Stimulated activated CD8-positive, alpha-beta memory T cell treated with anti-CD3 and anti-CD28 coated beads, Interleukin-4, amount 100 ng/mL, for 4 hours (primary cell): ENCODE measurements at places on chromosomes 4 and X.

- DNase-seq: no peak
Measured at GRCh38 chr4:76772498-76773106, 125.3 kb downstream of the SOWAHB start.

- DNase-seq: no peak
Measured at GRCh38 chr4:103422467-103423219, 224.5 kb upstream of the CENPE start.

GRCh38 chr4:24117975-24118374, 228.1 kb upstream of the PPARGC1A start:
- DNase-seq: no peak

DNA sequence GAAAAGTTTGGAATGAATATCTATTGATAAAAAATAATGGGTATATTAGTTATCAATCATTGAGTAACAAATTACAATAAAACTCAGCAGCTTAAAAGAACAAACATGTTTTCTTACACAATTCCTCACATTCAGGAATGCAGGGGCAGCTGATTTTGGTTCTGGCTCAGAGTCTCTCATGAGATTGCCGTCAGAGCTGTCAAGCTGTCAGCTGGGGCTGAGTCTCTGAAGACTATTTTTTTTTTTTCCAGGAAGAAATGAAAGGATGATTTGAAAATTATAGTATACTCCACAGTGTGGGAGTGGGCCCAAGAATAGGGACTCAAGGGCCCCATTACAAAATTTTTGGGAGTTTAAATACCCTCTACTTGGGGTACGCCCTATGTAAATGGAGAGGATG, 219.1 kb downstream of the GC start:
- no peak for DNase-seq

- no peak for DNase-seq
Measured at GRCh38 chrX:45740291-45740690, 539.6 kb upstream of the DIPK2B start.

DNA sequence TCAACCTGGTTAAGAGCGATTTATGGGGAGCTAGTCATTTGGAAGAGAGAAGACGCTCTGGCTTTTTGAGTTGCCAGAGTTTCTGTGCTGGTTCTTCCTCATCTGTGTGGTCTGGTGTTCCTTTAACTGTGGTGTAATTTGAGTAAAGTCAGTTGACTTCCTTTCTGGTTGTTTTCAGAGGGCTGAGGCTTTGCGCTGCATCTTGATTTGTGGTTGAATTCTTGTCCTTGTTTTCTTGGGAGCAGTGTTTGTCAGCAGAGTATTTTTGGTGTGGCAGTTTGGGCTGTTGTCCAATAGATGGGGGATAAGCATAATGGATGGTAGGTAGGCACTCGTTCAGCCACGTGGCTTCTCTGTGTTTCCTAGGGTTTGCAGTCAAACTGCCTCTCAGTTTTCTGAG, 2143.2 kb upstream of the TENM3 start:
- DNase-seq: no peak

DNA sequence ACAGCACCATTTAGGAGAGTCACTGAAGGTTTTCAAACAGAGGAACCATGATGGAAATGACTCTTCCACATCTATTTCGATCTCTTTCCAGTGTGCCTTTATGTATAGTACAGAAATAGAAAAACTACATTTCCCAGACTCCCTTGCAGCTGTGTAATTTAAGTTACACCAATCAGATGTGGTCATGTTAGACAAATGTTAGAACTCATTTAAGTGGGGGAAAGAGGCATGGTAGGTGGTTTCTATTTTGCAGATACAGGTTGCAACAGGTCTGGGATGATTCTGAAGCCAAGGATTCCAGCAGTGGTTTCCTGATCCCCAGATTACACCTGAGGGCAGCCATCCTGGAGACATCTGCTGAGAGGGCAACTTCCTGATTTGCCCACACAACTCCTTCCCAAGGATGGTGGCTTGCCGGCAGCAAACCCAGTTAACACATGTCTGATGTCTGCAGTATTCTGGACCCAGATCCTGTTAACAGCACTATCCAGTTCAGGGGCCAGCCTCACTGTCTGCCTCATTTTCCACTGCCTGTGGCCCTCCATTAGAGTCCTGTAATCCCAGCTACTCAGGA, 38.7 kb upstream of the PDK3 start:
- DNase-seq: no peak

- no peak for DNase-seq
Measured at GRCh38 chrX:107924136-107924746, 57.9 kb downstream of the TEX13B start.
